ENCODE measurements at places on chromosomes 13 and 19. TPM values are rescaled to one million over a fixed set of nuclear protein-coding genes. Genes with fewer than 3 reads are reported as not detected.
A peak's percentile ranks its signal among the peaks of the same experiment; 100 is the strongest.

The ZNF846 gene
- total RNA-seq: 10.5 TPM

The KASH5 gene
- not detected for total RNA-seq

- H3K4me1 ChIP-seq: no peaks in the 10 kb centered on the region
- no peak for DNase-seq
- H3K4me3 ChIP-seq: no peak within 1 kb of the TSS
These were observed at the start of gene TMPRSS9 for GRCh38 chr19:2359992-2360685. Gene TMPRSS9 (plus strand): TSS chr19:2360265. CDS start chr19:2389786, 29,521 bp downstream.

- peak within 1 kb of the TSS; percentile 93 for H3K4me3 ChIP-seq
- no peaks in the 10 kb centered on the region for H3K36me3 ChIP-seq
- no peaks in the 10 kb centered on the region for H3K4me1 ChIP-seq
- peak within 1 kb of the TSS; percentile 89 for H3K27ac ChIP-seq
These were observed at the start of gene SHC2 for GRCh38 chr19:460877-461720. Gene SHC2 (minus strand): TSS chr19:461033. CDS start chr19:460996, 37 bp downstream.

DNA sequence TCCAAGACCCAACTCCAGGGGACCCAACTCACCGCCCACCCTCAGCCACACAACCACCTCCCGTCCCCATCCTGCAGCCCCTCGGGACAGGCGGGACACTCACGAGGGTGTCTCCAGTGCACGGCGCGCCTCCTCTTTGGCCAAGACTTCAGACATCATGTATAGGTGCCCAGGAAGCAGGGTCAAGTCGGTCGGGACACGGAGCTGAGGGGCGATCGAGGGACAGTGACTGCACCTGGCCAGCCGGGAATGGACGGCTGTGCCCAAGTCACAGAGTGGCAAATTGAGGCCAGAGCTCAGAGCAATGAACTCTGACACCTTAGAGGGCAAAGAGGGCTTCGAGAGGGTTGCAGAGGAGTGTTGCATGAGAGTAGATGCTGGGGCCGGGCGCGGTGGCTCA is 8.8 kb downstream of the STAP2 start:
- no peaks in the 10 kb centered on the region for H3K36me3 ChIP-seq
- H3K4me1 ChIP-seq: no peaks in the 10 kb centered on the region
- no peaks in the 10 kb centered on the region for H3K27me3 ChIP-seq
- H3K4me3 ChIP-seq: no peak overlapping the region
- H3K27ac ChIP-seq: no peak overlapping the region
- no peak for DNase-seq

The ADGRE3 gene
- total RNA-seq: not detected

DNA sequence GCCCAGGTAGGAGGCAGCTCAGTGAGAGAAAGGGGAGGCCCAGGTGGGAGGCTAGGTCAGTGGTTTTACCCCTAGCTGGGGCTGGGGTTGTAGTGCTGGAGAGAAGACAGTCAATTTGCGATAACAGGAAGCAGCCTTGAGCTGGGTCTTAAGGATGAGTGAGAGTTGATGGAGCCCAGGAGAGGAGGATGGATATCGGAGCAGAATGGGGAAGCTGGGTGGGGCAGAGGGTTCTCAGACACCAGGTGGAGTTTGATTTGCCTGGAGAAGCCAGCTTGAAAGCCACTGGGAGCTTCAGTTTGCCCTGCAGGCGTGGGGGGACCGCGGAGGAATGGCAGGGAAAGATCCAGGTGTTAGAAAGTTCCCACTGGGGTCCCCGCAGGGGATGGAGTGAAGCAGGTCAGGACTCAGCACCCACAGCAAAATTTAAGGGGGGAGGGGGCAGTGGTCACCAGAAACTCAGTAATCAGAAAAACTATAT is 836 bp upstream of the CDC42EP5 start:
- H3K27ac ChIP-seq: peak overlapping the region; percentile 83
- DNase-seq: no peak

The APBA3 gene
- total RNA-seq: 24.9 TPM

The FLT3 gene
- total RNA-seq: 0.98 TPM

The PINLYP gene
- total RNA-seq: 12.5 TPM

GRCh38 chr13:40781717-40782116 is 7.7 kb upstream of the SLC25A15 start:
- no peaks in the 10 kb centered on the region for H3K4me1 ChIP-seq
- no peaks in the 10 kb centered on the region for H3K27me3 ChIP-seq
- no peak overlapping the region for H3K27ac ChIP-seq
- DNase-seq: no peak
- no peaks in the 10 kb centered on the region for H3K36me3 ChIP-seq
- H3K4me3 ChIP-seq: no peak overlapping the region

Data from breast epithelium (tissue), 4 donors.